ENCODE measurements at places on chromosomes 4 and X. TPM values are rescaled to one million over a fixed set of nuclear protein-coding genes. Genes with fewer than 3 reads are reported as not detected.

The HSPA4L gene
- 4.4 TPM for total RNA-seq

The SERTM2 gene
- total RNA-seq = not detected

The UBA1 gene
- 194 TPM for total RNA-seq

The ARSJ gene
- 26.2 TPM for total RNA-seq

The REELD1 gene
- not detected for total RNA-seq

The GRXCR1 gene
- total RNA-seq = not detected

The F9 gene
- total RNA-seq = not detected

The CPLX1 gene
- 0.34 TPM for total RNA-seq

The HELQ gene
- 14.1 TPM for total RNA-seq

The CSN1S1 gene
- total RNA-seq = not detected

The ABCG2 gene
- total RNA-seq = 96.0 TPM

The CDS1 gene
- total RNA-seq = 0.05 TPM

The TCEAL5 gene
- total RNA-seq = not detected

The DUX4 gene
- not detected for total RNA-seq

The IQCM gene
- total RNA-seq = not detected

The PFKFB1 gene
- total RNA-seq = not detected

The MAD2L1 gene
- total RNA-seq = 24.2 TPM
